ENCODE measurements at places on chromosomes 2 and 18.

GRCh38 chr18:35137632-35138031 is 96.4 kb downstream of the MAPRE2 start:
- DNase-seq = no peak

DNA sequence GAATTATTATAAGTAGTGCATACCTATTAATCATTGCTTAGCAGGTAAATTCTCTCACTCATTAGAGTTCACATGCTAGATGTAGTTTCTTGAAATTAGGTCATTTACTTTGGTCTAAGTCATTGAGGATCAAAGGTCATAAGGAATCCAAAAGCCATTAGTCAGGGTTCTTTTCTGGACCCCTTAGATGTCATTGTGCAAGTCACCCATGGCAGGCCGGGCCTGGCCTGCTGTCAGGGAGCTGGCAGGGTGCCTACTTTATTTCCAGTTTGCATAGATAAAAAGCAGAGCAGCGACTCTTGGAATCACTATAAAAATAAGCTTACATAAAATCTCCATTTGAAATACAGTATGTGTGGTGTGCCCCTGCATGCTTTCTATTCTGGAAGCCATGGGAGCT is 91.3 kb downstream of the MEIS1 start:
- DNase-seq = no peak

DNA sequence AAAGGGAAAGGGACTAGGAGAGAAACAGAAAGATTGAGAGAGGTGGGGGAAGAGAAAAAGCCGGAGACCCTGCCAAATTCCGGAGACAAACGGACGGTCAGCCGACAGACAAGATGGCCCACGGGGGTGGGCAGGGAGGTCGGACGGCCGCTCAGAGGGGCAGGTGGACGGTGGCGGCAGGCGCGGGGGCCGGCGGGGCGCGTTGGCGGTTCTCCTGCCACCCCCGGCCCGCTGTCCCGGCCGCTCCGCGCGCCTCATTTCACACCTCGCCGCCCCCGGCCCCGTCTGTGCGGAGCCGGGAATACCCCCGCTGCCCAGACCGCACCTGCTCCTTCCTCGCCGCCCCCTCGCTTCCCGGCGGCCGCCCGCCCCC is 935 bp downstream of the SLC30A3 start:
- no peak for DNase-seq

DNA sequence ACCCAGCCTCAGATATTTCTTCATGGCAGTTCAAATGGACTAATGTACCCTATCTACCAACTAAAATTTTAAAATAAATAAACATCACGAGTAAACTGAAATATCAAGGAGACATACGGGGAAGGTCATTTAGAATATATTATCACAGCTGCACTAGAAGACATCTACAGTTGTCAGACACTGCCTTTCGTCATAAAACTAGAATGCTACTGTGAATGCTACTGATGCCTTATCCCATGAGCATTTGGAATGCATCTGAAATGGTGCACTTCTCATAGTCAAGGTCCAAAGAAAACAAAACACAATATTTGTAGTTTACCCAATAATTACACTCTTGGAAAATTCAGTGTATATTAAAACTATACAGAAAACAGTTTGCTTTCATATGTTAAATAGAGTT is 165.2 kb downstream of the MREG start:
- DNase-seq = no peak

Data from activated naive CD4-positive, alpha-beta T cell treated with anti-CD3 and anti-CD28 coated beads, Interleukin-2, amount 50 U/mL, for 16 hours (primary cell).